Vagina (tissue), 2 donors: ENCODE measurements at places on chromosomes 6 and 20. TPM values are rescaled to one million over a fixed set of nuclear protein-coding genes. Genes with fewer than 3 reads are reported as not detected.

DNA sequence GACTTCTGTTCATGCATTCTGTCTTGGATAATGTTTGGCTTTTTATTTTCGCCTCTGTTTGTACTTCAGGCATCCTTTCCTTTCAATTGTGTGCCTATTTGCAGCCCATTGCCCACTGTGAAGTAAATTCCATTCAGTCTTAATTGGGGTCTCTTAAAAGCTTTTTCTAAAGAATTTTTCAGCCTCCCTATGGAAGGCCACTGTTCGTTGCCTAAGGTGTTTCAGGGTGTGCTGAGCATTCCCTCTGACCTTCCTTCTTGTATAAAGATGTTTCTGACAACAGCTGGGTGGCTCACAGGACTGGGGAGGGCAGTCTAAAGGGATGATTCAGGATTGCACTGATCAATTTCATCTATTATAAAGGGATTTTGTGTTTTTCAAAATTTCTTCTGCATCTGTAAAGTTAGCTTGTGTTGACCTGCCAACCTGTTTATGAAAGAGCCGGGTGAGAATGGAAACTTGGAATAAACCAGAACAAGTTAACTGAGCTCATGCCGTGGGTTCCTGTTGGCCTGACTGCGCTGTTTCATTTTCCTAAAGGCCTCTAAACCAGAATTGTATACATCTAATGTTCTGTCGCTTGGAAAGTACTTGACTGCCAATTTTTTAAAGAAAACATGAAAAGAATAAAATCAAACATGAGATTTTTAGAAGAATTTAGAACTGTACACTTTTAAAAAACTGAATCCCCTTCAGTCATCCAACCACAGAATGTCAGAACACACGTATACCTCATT is 14.3 kb downstream of the PHACTR2 start:
- H3K4me3 ChIP-seq, result no peak overlapping the region
- H3K4me1 ChIP-seq, result peaks cover 23% of the 10 kb centered on the region
- DNase-seq, result no peak
- no peaks in the 10 kb centered on the region for H3K36me3 ChIP-seq
- no peak overlapping the region for H3K27ac ChIP-seq

DNA sequence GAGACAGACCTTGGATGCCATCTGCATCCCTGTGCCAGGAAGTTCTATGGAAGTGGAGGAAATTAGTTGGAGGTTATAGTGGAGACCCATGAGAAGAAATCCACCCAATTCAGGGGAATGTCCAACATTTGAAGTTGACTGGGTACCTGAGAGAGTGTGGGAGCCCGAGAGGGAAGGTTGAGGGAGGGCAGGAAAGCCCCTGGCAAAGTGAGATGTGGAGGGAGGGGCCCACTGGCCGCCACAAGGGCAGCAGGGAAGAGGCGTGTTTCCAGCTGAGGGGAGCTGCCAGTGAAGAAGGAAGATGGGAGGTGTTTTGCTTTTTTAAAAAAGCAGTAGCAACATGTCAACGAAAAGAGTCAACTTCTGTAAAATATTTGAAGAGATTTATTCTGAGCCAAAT is 16.3 kb upstream of the SERPINB9 start:
- no peak overlapping the region for H3K4me3 ChIP-seq
- H3K27me3 ChIP-seq, result no peaks in the 10 kb centered on the region
- no peaks in the 10 kb centered on the region for H3K36me3 ChIP-seq

GRCh38 chr6:155523821-155524651 is 68.4 kb upstream of the NOX3 start:
- DNase-seq, result no peak
- no peak overlapping the region for H3K27ac ChIP-seq
- H3K4me3 ChIP-seq, result no peak overlapping the region
- H3K36me3 ChIP-seq, result no peaks in the 10 kb centered on the region
- H3K27me3 ChIP-seq, result no peaks in the 10 kb centered on the region
- no peaks in the 10 kb centered on the region for H3K4me1 ChIP-seq

DNA sequence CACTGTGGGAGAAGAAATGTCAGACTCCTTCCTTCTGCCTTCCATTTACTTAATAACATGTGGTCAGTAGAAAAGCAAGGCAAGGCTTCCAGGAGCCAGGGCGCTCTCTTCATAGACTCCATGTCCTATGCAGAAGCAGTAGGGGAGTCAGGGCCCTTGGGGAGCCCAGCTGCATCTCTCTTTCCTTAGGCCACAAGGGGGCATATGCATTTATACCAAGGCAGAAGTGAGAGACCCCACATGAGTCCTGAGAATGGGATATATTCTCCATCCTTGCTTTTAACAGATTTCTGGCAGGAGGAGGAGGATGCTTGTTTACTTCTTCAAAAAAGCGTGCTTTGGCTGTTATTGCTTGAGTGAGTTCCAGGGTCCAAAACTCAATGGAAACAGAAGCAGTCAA is 198.5 kb downstream of the HIVEP2 start:
- no peaks in the 10 kb centered on the region for H3K36me3 ChIP-seq
- no peak overlapping the region for H3K4me3 ChIP-seq
- no peaks in the 10 kb centered on the region for H3K4me1 ChIP-seq
- no peak overlapping the region for H3K27ac ChIP-seq
- no peak for DNase-seq

DNA sequence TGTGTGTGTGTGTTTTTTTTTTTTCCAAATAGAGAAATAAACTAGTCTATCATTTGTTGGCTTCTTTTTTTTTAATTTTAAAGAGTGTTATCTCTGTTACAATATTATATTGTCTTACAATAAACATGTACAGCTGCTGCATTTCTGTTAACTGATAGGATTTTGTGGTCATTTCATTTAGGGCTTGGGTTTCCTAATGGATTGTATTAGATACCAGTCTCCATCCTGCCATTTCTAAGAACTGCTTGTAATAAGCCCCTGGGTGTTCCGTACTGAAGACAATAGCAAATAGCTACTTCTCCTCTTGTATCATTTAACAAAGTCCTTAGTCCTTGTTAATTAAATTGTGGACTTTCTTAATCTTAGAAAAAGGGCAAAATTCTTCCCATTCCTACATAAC is 45.7 kb downstream of the SOBP start:
- H3K27me3 ChIP-seq, result no peaks in the 10 kb centered on the region
- no peak for DNase-seq
- no peak overlapping the region for H3K4me3 ChIP-seq
- no peak overlapping the region for H3K27ac ChIP-seq
- H3K4me1 ChIP-seq, result no peaks in the 10 kb centered on the region

DNA sequence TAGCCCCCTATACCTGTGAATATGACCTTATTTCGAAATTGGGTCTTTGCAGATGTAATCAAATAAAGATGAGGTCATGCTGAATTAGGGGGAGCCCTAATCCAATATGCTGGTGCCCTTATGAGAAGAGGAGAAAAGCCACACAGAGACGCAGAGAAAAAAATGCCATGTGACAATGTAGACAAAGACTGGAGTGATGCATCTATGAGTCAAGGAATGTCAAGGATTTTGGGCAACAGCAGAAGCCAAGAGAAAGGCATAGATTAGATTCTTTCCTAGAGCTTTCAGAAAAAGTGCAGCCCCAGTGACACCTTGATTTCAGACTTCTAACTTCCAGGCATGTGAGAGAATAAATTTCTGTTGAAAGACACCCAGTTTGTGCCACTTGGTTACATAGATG is 47.4 kb upstream of the HS3ST5 start:
- H3K36me3 ChIP-seq, result no peaks in the 10 kb centered on the region
- H3K27ac ChIP-seq, result no peak overlapping the region
- H3K4me1 ChIP-seq, result no peaks in the 10 kb centered on the region
- DNase-seq, result no peak

DNA sequence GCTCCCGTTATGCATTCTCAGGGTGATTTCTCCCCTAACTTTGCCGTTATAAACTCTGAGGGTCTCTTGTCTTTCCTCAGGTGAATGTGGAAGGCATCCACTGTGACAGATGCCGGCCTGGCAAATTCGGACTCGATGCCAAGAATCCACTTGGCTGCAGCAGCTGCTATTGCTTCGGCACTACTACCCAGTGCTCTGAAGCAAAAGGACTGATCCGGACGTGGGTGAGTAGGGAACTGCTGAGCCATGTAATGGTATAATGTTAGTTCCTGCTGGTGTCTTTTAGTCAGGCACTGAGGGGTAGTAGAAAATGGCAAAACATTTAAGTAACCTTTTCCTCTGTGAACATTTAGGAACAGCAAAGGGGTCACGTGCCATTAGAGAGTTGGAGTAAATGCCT is 395.4 kb downstream of the ARHGAP18 start:
- peaks cover 10% of the 10 kb centered on the region for H3K4me1 ChIP-seq
- no peaks in the 10 kb centered on the region for H3K36me3 ChIP-seq
- no peak overlapping the region for H3K4me3 ChIP-seq
- no peaks in the 10 kb centered on the region for H3K27me3 ChIP-seq
- DNase-seq, result no peak

DNA sequence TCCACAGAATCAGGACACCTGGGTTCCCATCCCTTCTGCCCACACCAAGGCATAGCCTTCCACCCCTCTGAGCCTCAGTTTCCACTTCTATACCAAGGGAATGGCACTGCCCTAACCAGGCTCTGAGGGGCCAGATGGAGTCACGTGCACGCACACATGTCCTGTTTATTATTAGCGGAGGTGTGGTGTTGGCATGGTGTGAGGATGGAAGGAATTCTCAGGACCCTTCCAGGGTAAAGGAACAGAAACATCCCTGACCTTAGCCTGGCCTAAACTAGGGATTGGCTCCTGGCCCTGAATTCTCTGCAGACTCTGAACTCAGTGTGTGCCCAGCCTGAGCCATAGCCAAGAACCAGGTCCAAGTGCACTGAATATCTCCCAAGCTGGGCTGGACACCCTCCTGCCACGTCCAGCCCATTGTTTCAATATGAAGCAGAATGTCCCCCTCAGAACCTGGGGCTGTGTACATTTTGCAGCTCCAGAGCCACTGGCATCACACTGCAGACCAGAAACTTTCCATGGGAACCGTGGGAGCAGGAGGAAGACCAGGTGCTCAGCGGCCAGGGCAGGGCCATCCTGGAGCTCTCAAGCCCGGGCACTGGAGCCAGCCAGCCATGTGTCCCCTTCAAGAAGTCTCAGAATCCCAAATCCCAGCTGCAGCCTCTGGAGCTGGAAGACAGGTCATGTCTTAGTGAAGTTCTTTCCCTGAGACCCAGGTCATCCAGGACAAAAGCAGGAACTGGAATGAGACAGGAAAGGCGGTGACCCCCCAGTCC is 208.4 kb downstream of the ANKRD60 start:
- H3K27me3 ChIP-seq, result no peaks in the 10 kb centered on the region
- no peak for DNase-seq
- H3K36me3 ChIP-seq, result no peaks in the 10 kb centered on the region
- H3K27ac ChIP-seq, result peak overlapping the region; percentile 59

- H3K36me3 ChIP-seq, result no peaks in the 10 kb centered on the region
- no peak for DNase-seq
- H3K27ac ChIP-seq, result no peak overlapping the region
- no peaks in the 10 kb centered on the region for H3K27me3 ChIP-seq
- no peak overlapping the region for H3K4me3 ChIP-seq
These were observed 453.1 kb upstream of the SLC35B3 start for GRCh38 chr6:8888468-8888867.

DNA sequence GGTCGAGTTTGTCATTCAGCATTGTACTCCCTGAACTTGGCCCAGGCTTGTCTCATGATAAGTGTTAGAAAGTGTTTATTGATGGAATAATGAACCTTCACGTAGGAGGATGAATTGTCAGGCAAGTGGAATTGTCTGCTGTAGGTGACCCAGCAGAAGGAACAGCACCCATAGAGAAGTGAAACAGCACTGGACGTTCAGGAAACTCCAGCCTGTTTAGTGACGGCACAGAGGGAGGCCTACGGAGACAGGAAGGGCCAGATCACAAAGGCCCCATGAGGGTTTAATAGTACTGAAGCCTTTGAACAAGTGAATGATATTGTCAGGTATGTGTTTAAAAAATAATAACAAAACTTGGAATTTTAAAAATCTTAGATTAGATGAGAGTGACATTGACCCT is 2.9 kb downstream of the STX11 start:
- H3K36me3 ChIP-seq, result no peaks in the 10 kb centered on the region
- no peak overlapping the region for H3K27ac ChIP-seq

DNA sequence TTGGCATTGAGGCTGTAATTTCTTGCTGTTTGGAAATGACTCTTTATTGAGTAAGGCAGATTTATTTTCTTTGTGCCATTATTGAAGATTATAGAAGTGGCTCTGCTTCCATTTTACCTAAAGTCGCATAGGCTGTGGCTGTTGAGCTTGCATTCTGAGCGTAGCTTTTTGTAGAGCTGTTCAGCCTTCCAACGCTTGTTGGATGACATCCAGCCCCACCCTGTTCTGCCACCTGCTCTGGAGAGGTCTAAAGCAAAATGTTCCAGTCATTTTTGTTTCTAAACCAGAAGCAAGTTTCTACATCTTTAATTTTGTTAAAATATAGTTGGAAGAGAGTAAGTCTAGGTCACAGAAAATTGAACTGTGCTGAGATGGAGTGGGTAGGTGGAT is 24.4 kb downstream of the UST start:
- DNase-seq, result no peak
- no peak overlapping the region for H3K4me3 ChIP-seq
- H3K27me3 ChIP-seq, result no peaks in the 10 kb centered on the region

GRCh38 chr6:138538390-138539031 is 39.2 kb upstream of the NHSL1 start:
- no peak for DNase-seq
- H3K27ac ChIP-seq, result no peak overlapping the region
- no peaks in the 10 kb centered on the region for H3K36me3 ChIP-seq

DNA sequence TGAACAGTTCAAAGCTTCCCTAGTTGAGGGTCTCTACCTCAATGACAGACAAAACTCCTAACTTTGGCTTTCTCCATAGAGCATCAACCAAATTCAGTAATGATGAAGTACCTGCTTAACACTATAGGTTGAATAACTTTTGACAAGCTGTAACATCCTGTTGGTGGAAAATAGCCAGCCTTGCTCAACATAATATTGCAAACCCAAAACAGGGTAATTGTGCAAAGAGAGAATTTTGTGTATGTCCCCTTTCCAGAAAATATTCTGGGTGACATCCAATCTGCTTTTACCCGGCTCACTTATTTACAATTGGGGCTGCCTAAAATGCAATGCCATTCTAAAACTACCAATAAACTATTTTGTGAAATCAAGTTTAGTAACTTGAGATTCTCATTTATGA is 72.8 kb downstream of the ATXN1 start:
- no peak for DNase-seq
- no peaks in the 10 kb centered on the region for H3K36me3 ChIP-seq

GRCh38 chr20:60007464-60007863 is 49.2 kb downstream of the CDH26 start:
- H3K27me3 ChIP-seq, result no peaks in the 10 kb centered on the region
- no peaks in the 10 kb centered on the region for H3K4me1 ChIP-seq
- no peaks in the 10 kb centered on the region for H3K36me3 ChIP-seq

Gene HLA-F
- 133 TPM for total RNA-seq

Gene APMAP
- 29.7 TPM for total RNA-seq

Gene LRRC1
- 52.5 TPM for total RNA-seq

Gene MAS1
- total RNA-seq, result 0.49 TPM
